ENCODE measurements at places on chromosomes 12 and 14.

DNA sequence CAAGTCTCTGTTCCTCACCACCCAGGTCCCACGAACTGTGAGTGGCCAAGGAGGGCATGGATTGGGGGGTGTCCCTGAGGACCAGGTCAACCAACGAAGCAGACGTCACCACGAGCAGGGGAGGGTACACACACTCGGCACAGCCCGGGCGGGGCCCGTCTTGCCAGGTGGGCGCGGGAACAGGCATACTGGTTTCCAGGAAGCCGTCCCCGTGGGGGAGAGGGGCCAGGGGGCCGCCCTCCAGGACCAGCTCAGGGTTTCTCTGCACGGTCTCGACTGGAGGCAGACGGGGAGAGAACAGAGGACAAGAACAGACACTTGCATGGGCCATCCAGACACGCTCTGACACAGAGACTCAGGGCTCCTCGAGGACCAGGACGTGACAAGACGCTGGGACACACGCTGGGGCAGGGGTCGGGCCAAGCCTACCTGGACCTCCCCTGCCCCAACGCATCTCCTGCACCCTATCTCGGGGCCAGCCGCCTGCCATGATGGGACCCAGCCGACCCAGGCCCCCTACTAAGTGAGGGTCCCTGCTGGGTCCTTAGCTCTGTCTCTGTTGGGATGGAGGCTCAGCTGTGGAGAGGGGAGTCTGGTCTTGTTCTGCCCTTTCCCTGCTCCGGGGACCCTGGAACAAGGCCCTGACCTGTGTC lies 11.3 kb downstream of the ARL6IP4 start:
- DNase-seq: no peak

GRCh38 chr12:99092100-99092851 lies 447.2 kb downstream of the APAF1 start:
- DNase-seq: no peak

GRCh38 chr12:132413931-132414588 lies 75.9 kb upstream of the FBRSL1 start:
- DNase-seq: no peak

DNA sequence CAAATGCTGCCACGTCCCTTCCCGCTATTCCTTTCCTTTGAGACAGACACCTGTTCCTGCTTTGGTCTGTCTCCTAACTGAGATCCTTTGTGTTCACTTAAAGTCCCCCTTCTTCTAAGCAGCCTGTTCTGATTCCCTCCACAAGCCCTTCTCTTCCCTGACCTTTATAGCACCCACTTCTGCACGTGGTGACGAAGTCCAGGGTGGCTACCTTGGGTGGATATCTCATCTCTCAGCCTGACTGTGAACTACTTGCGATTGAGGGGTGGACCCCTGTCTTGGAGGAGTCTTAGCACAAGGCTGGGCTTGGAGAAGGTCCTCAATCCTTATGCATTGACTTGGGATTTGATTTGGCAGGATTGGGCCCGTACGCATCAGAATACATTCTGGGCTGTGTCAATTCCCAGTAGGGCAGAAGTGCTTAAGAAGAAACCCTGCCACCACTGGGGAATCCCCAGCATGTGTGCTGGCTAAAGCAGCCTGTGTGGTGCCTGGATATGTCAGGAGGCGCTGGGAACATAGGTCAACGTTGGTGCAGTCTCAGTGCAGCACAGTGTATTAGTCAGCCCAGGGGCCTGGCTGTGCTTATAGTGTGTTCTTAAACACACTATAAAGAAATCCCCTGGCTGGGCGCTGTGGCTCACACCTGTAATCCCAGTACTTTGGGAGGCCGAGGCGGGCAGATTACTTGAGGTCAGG lies 23.6 kb downstream of the KRT80 start:
- no peak for DNase-seq

GRCh38 chr14:59895721-59896120 lies 24.2 kb upstream of the LRRC9 start:
- no peak for DNase-seq

DNA sequence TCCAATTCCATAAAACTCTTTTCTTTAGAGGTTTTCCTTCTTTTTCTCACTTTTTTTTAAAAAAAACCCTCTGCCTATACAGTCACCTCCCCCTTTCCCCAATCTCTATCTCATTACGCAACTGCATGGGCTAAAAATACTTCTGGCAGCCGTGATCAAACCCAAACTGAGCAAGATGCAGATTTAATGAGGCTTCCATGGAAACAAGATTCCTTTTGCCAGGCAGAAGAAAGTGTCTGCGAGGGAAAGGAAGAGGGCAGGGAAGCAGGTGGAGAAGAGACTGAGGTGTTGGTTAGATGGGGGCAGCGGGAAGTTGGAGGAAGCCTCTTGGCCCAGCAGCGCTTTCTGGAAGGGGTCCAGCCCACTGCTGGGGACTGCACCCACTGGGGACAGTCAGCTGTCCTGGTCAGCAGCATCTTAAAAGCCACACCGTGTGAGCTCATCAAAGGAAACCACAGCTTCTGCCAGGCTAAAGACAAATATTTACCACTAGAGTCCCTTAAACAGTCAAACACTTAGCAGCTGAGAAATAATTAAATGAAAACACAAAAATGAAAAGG lies 90.4 kb downstream of the SLC8A3 start:
- DNase-seq: no peak

GRCh38 chr12:116432314-116432750 lies 126.8 kb upstream of the MAP1LC3B2 start:
- DNase-seq: no peak

- DNase-seq: no peak
These were observed 87.3 kb downstream of the KSR2 start for GRCh38 chr12:117881517-117881916.

DNA sequence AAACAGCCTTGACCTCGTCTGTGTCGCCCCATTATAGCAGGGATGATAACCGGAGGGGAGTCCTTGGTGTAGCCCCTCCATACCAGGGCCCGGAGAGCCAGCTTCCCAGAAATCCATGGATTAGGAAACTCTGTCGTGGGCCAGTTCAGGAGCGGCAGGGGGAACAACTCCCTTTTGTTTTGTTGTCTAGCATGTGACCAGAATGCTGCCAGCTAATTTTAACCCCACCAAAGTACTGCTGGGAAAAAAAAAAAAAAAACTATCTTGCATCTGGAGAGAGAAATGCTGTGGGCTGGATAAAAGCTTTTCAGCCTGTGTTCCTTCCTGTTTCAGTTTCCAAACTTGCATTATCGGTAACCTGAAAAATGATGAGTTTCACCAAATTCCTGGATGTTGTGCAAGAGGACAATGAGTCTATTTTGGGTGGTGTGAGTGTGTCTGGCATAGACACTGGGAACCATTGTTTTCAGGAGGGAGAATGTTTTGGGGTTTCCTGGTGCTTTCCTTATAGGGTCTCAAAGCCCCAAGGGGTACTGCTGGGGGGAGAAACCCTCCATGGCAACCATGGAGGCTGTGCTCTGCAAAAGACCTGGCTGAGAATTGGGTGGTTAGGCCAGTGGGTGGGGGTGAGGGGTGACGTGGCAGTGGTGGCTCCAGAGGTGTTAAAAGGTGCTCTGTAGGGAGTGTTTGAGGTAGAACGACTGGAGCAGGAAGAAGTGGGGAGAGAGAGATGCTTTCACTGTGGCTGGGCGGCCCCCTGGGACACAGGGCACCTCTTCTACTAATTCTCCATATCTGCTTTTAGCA lies 14.9 kb upstream of the IRF2BPL start:
- peak; percentile 34 for DNase-seq

- no peak for DNase-seq
These were observed at the start of gene SDS for GRCh38 chr12:113403435-113404415. Gene SDS, minus strand, starts transcription at chr12:113403887. Its CDS starts 4,179 bp downstream, at chr12:113399708.

GRCh38 chr14:65170768-65171507 lies 68.6 kb upstream of the MAX start:
- no peak for DNase-seq

GRCh38 chr12:65695113-65695865 lies 129.0 kb upstream of the HMGA2 start:
- no peak for DNase-seq

GRCh38 chr14:70282666-70283065 lies 76.8 kb downstream of the COX16 start:
- DNase-seq: no peak

DNA sequence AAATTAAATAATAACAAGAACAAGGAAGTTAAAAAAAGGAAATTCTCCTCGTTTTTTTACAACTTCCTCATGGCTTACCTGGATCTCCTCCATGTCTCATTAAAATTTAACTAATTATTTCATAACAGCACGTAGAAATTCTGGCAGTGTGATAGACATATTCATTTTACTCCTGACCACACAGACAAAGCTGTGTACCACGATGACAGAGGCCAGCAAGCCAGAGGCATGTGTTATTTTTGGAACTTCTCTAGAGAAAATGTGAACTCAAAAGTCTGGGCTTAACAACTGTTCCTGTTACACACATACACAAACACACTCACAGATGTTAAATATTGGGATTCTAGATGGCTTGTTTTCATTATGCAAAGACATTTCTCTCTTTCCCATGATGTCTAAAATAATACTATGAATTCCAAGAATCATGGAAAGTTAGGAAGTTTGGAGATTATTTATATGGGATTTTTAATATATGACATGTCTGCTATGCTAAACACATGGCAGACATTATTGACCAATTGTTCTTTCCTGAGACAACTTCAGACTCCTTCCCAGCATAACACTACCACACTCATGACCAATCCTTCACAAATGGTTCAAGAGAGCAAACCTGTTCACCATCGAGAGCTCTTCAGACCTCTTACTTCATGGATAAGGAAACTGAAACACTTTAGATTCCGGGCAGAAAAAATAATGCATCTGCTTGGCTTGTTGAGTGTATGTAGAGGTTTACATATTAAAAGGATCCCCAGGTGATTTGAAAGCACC lies 158.7 kb downstream of the DACT1 start:
- no peak for DNase-seq

DNA sequence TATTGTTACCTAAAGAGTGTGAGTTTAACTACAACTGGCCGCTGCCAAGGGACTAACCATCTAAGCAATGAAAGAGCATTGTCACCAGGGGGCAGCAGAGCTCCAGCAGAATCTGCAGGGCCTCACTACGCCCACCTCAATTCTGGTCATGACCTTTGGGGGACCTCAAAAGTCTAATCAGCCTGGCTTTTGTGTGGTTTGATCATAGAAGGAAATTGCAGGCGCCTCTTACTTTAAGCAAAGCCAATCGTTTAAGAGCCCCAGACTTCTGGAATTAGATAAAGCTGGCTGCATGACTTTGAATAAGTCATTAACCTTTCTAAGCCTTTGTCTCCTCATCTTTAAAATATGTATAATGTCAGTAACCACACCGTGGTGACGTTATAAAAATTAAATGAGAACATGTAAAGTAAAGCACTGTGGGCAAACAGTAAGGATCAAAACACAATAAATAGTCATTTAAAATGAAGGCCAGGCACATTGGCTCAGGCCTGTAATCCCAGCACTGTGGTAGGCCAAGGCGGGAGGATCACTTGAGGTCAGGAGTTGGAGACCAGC lies 58.6 kb downstream of the TBX3 start:
- no peak for DNase-seq

GRCh38 chr14:68316078-68316868 lies 476.6 kb downstream of the ZFP36L1 start:
- DNase-seq: no peak

- no peak for DNase-seq
These were observed 91.9 kb upstream of the BCL2L14 start for GRCh38 chr12:11978726-11979384.

- peak; percentile 42 for DNase-seq
These were observed 24.7 kb upstream of the IRF2BPL start for GRCh38 chr14:77053046-77053841.

- no peak for DNase-seq
These were observed 183.6 kb upstream of the CCND2 start for GRCh38 chr12:4089956-4090355.

DNA sequence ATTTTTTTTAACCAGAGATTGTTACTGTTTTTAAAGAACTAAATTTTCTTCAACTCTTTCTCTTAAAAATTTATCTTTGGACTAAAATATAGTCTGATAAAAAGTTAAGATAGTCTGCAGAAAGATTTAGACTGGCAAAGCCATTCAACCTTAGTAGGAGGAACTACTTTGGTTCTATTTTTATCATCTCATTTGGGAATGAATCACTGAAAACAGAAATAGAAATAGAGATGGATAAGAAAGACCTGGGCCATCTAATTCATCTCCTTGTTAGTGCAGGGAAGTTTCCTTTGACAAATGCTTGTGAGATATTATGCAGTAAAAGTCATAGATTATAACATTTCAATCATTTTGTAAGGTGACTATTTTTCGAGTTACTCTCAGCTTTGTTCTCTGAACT lies 263.2 kb upstream of the NPAS3 start:
- DNase-seq: no peak

GRCh38 chr14:89661392-89661791 lies 244.4 kb upstream of the FOXN3 start:
- no peak for DNase-seq

GRCh38 chr12:46209170-46209569 lies 59.7 kb downstream of the SLC38A1 start:
- no peak for DNase-seq

- DNase-seq: no peak
These were observed 8.1 kb downstream of the CORO1C start for GRCh38 chr12:108722992-108723766.

DNA sequence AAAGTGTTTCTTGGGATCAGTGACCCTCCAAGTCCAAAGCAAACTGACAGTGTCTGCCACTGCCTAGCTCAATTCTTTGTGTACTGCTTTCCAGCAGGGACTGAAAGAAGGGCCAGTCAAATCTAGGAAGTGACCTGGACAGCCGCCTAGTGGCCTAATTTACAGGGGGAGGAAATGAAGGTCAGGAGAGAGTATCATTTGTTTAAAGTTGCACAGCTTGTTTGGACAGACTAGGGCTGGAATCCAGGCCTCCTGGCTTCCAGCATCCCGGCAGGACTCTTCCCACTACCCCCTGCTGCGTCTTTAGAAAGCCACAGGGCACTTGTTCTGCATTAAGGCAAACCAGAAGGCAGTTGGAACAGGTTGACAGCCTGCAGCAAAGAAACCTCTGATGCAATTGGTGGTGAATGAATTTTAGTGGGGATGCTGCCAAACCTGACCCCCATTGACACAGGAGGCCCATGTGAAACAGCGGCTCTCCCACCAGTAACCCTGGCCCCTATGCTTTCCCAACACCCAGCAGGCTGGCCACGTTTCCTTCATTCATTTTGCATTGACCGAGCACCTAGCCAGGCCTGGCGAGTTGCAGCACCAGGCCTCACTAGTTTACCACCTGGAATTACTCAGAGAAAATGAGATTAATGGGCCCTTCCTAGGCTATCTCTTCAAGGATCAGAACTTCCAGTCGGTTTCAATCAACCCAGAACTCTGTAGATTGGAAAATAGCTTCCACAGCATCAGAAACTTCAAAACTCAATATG lies 28.2 kb downstream of the GALNT16 start:
- no peak for DNase-seq

DNA sequence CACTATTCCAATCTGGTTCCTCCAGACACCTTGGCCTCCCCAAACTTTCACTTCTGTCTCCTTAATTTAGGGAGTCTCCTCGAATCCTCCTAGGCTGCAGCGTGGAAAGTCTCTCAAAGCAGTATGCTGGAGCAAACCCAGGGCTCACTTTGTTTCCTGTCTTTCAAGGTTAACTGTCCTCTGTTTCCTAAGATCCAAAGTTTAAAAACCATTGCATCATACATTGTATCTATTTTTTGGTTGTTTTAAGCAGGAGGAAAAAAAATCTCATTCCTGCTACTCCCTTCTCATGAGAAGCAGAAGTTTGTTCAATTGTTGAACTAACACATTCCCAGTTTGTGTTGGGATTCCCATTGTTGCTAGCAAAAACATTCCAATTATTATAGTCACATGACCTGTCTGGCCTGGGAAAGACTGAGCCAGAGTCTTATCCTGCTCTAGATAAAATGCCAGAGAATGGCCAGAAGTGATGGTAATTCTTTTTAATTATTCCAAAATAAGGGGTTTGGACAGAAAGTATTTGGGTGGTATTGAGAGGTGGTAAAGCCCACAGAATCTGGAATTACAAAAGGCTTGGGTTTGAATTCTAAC lies 67.3 kb downstream of the HSPB8 start:
- no peak for DNase-seq

GRCh38 chr12:71243370-71243769 lies 85.6 kb upstream of the TSPAN8 start:
- no peak for DNase-seq

Data from T-helper 22 cell (primary cell).